ENCODE measurements at places on chromosomes 1 and 21.

- DNase-seq = no peak
Observed at GRCh38 chr1:2145946-2146835, 48.4 kb downstream of the FAAP20 start.

DNA sequence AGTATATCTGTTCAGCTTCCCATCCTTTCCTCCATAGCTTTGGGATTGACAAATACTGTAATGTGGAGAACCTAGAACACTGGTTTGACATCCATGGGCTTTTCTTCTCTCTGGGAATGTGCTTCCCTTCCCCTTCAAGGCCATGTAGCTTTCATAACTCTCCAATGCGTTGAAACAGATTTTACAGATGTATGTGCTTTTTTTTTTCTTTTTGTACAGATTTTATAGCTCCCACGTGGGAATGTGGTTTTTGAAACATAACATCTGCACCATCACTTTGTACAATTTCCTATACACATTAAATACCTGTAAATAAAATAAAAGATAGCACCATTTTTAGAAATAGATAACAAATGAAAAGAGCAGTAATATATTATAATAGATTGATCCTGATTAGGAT lies 138.5 kb upstream of the TMPRSS15 start:
- no peak for DNase-seq

GRCh38 chr1:2251786-2252185 lies 23.7 kb downstream of the SKI start:
- no peak for DNase-seq

GRCh38 chr1:83512373-83513193 lies 486.3 kb downstream of the TTLL7 start:
- DNase-seq = no peak

- peak; percentile 13 for DNase-seq
Observed at GRCh38 chr1:86706018-86706635, 1.8 kb downstream of the SH3GLB1 start.

DNA sequence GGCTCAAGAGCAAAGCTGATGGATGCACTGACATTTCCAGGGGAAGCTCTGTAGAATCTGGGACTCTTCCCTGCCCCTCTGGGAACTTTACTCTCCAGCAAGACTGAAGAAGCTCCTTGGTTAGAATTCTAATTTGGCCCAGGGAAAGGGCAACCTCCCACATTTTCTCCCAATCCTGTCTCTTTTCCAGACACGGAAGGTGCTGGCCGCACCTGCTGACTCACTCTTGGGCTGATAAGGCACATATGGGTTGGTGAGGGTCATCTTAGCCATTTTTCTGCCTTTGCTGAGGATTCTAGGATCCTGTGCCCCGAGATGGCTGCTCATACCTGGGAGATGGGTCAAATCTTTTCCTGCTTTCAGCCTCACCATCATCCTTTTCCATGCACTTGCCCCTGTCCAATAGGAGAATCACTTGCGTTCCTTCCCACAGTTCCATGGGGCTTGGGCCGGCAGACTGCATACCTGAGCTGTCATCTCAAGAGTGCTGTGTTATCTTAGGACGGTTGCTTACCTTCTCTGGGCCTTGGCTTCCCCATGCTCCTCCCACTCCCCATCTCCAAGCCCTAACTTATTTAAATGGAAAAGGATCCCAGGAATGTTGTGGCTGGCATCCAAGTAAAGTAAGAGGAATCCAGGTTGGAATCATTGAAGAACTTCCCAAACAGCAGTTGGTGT lies 1.3 kb downstream of the TINAGL1 start:
- peak; percentile 38 for DNase-seq

DNA sequence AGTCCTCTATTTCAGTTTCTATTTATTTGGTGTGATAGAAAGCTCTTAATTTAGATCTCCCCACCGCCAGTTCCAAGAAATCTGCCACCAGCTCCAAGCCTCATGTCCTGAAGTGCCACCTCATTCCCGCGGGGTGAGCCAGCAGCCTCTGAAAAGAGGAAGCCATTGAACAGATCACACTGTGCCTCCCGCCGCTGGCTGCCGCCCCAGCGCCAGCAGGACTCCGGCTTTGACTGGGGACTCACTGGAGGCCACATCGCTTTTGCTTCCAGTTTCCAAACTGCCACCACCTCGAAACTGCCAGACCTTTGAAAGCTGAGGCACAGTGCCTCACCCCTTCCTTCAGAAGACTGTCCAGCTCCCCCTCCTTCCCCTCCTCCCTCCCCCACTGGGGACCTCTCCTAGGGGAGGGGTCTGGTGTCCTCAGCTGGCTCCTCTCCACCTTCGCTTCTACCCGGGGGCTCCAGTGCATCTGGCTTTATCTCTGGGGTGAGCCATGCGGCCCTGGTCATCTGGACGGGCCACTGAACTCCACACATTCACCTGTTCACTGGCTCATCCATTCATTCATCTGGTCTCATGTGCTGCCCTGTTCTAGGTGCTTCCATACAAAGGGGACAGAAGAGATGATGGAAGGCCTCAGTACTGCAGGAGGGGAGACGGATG lies 58.9 kb downstream of the VPS26C start:
- DNase-seq = no peak

GRCh38 chr1:220970311-220970710 lies 91.1 kb downstream of the HLX start:
- DNase-seq = no peak

GRCh38 chr1:201336711-201337450 lies 40.6 kb downstream of the TNNT2 start:
- no peak for DNase-seq

- DNase-seq = no peak
Observed at GRCh38 chr1:211722277-211723175, 47.1 kb upstream of the NEK2 start.

- DNase-seq = no peak
Observed at GRCh38 chr1:17465228-17465627, 25.8 kb upstream of the RCC2 start.

- DNase-seq = no peak
Observed at GRCh38 chr1:25129380-25129779, 102.9 kb downstream of the SYF2 start.

DNA sequence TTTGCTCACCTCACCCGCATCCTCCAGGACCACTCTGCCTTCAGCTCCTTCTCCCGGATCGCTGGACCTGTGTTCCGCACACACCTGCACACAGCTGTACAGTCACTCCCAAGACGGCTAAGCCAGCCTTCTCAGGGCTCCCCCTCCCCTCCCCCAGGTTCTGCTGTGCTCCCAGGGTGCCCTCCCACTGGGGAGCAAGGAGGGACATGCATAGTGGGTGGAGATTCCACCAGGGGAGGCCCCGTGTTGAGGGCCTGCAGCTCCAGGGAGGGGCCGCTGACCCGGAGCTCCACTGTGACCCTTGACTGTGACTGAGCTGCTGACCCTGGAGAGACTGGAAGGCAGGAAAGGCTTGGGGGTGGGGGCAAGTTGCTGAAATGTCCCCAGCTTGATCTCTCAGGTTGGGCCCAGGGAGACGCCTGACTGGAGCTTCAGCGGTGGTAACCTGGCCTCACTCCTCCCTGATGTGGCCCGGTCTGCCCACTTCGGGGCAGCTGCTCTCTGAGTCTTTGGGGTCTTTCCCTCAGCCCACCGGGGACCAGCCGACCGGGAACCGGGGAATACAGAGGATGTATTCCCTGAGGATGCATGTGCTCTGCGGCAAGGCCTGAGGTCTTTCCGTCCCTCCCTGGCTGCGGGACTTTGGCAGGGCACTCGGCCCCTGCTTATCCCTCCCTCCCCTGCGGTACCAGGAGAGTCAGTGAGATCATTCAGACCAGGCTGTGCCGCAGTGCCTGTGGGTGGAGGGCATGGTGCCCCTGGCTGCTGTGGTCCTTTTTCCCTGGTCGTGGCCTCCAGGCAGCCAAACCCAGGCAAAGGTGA lies 28.6 kb upstream of the PLCH2 start:
- no peak for DNase-seq

GRCh38 chr1:99737016-99737415 lies 29.4 kb downstream of the FRRS1 start:
- DNase-seq = peak; percentile 91

DNA sequence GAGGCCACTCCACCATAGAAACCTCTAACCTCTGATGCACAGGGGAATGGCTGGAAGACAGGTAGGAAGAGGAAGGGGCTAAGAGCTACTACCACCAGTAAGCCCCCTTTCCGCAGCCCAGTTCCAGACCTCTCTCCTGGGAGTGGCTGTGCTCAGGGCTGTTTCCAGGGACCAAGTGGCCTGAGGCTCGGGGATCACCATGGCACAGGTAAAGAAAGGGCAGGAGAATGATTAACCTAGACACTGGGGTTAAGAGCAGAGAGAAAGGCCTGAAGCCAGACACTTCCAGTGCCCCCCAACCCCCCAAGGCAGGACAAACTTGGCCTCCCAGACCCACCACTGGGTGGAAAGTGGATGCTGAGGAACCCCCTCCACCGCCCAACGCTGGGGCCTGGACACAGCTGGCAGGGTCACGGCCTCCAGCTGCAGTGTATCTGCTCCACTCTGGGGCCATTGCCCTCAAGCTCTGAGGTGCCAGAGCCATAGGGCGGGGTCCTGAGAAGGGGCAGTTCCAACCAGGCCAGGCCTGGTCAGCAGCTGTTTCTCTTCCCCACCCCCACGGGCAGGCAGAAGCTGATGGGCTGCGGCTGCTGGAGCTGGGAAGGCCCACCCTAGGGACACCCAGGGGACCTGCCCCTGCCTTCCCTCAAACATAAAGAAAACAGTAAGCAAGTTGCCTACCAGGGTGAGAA lies 2.6 kb downstream of the TAGLN2 start:
- DNase-seq = peak; percentile 41

GRCh38 chr1:107950464-107950863 lies 14.5 kb downstream of the VAV3 start:
- no peak for DNase-seq

DNA sequence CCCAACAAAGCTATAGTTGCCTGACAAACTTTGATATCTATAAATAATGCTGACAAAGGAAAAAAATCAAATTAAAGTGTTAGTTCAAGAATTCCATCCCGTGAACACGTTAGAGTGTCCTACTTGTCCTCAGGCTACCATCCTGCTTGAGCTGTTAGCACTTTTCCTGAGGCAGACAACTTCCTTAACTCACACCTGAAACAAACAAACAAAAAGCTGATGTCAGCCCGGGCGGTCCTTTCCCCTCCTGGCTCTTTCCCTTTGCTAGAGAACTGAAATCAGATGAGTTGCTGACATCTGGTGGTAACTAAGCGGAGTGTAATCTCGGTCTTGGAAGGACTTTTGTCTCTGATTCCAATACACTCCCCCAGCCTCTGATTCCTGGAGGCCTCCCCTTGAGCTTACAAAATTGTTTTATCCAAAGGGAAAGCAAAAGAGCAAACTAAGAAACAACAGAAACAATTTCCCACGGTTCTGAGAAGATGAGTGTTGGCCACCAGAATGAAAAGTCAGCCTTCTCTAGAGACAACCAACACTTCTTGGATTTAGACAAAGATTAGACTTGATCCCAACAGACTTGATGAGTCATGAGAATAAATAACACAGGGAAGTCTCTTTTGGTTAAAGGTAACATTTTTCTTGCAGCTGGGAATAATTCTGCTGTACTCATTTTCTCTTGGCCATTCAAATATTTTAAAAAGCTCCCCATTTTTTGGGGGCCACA lies 135.4 kb downstream of the PROX1 start:
- DNase-seq = peak; percentile 76

DNA sequence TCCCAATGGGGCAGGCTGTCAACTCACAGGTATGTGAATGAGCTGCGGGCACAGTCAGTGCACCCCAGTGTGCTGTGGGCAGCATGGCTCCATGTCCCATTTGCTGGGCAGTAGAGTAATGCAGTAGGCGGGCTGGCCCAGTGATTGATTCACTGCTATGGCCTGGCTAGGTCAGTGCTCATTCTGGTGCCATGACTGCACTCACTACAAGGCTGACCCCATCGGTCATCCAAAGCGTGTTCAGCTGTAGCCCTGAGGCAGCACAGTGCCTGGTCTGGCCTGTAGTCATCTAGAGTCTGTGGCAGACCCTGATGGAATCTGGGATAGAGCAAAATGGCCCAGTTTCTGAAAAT lies 7.4 kb downstream of the HYI start:
- no peak for DNase-seq

DNA sequence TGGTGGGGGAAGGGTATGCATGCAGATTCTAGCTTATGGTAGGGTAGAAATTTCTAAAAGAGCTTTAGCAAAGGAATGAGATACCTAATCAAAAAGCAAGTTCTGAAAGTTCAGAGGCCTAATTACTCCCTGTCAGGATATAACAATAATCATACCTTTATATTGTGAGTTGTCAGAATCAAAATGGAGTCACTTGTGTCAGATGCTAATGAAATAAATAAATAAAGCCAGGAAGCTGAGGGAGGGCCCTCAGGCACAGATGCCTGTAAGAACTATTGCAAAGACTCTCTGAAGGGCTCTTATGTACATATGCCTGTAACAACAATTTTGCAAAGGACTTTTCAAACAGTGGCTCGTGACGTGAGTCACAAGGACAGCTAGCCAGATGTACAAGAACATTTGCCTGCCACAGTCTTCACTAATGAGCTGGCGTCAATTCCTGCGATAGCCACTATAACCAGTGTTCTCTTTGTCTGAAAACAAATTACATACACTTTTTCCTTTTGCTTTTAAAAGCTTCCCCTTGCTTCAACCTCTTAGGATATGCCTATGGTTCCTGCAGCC lies 27.4 kb upstream of the DNASE2B start:
- DNase-seq = peak; percentile 72

- peak; percentile 77 for DNase-seq
Observed at GRCh38 chr1:107965110-107965991, at the start of gene VAV3. VAV3 (minus strand) TSS chr1:107965180; CDS start chr1:107964869, 311 bp downstream.

DNA sequence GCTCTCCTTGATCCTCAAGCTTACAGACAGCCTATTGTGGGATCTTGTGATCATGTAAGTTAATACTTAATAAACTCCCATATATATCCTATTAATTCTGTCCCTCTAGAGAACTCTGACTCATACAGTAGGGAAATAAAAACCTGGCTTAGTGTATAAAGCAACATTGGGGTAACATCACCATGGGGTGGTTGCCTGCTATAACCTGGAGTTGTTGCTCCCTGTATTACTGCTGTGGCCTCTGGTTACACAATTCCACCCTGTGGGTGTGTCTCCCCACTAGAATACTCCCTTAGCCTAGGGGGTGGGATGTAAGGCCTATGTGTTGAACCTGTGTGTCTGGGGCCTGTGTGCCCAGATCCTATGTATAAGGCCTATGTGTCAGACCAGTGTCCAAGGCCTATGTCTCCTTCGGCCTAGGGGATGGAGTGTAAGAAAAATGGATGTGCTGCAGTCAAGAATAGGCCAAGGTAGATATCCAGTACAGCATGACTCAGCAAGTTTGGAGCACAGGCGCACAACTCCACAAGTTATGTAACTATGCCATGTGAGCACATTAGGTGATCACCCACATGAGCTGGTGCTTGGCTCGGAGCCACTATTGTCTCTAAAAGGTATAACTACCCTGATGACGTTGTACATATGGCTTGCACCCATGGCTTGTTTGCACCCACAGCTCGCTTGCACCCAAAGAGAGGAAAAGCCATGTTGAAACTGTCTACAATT lies 96.8 kb upstream of the C1orf21 start:
- no peak for DNase-seq

- DNase-seq = no peak
Observed at GRCh38 chr1:93005252-93005598, 44.0 kb upstream of the DIPK1A start.

GRCh38 chr1:231679109-231679508 lies 52.5 kb downstream of the DISC1 start:
- no peak for DNase-seq

- DNase-seq = no peak
Observed at GRCh38 chr1:234571702-234572101, 38.3 kb downstream of the IRF2BP2 start.

GRCh38 chr1:111855260-111855659 lies 99.6 kb downstream of the DDX20 start:
- no peak for DNase-seq

GRCh38 chr1:233673947-233674431 lies 60.1 kb downstream of the KCNK1 start:
- no peak for DNase-seq
